ENCODE measurements at places on chromosomes 11 and 22.
A peak's percentile ranks its signal among the peaks of the same experiment; 100 is the strongest.

DNA sequence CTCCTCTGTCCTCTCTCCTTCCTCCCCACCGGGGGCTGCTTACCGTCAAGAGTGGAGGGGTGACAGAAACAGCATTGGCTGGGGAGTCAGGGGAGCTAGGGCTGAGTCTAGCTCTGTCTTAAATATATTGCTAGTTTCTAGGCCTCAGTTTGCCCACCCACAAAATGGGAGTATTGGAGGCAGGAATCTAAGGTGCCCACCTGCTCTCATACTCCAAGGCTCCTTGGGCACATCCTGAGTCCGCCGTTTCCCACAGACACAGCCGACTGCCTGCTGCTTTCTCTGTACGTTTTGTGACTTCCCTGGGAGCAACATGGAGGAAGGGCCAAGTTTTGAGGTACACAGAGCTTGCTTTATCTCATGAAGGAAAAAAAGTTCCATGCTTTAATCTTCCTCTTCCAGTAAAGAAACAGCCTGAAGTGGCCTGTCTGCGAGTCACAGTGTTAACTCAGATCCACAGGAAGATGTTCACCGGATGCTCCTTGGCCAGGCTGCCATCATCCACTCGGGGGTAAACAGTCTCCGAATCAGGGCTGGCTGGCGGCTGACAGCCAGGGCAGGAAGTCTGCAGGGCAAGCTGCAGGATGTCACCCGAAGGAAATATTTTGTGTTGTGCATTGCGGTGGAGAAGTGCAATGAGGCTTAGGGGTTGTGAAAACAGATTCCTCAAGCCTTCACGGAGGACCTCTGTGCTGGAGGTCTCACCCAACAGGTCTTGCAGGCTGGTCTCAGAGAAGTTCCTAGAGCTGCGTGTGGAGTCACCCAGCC lies 11.0 kb upstream of the CERK start:
- DNase-seq, result peak; percentile 52

GRCh38 chr11:33891714-33892327 lies at the start of gene LMO2:
LMO2 (minus strand) TSS chr11:33892076; CDS start chr11:33869716, 22,360 bp downstream.
- DNase-seq, result no peak

- no peak for DNase-seq
Observed at GRCh38 chr22:26139310-26139709, 30.0 kb upstream of the SEZ6L start.

GRCh38 chr11:72642884-72643522 lies 31.2 kb downstream of the PDE2A start:
- peak; percentile 39 for DNase-seq

DNA sequence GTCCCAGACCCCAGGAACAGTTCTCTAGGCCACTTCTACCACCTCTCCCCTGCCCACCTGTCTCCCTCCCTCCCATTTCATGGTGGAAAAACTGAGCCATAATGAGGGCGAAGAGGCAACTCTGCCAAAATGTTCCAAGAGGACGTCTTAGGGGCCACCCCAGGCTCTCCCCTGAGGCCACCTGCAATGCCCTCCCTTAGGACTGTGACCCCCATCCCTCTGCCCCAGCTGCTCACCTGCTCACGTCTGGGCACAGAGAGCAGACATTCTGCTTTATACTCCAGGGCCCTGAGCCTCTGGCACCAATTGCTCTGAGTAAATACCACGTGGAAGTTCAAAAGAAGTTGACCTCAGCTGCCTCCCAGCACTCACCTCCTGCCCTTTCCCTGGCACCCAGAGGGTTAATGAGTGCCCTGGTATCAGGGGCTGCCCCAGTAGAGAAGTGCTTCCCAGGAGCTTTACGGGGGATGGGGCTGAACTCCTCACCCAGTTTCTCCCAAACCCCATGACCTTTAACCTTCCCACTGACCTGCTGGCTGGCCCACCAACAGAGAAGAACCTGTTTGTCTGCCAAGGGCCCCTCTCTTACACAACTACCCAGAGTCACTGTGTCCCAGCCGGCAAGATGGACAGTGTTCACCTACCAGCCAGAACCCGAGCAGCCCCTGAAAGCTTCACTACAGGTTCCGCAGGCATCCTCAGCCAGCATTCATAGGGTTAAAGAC lies 627 bp upstream of the APOA5 start:
- no peak for DNase-seq

DNA sequence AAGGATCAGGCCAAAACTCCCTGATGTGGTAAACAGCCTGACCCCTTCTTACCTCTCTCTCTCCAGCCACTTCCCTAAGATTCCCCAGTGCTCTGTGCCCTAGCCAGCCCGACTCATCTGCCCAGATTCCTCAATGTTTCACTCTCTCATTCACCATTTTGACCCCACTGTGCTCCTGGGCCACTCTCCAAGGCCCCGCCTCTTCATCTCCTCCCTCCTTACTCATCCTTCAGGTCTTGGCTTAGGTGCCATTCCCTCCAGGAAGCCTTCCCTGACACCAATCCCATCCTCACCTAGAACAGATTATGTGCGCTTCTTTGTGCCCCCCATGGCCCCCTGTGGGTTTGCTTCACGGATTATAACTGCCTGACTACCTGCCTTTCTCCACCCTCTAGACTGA lies 13.2 kb downstream of the SLC43A3 start:
- no peak for DNase-seq

Data from activated CD8-positive, alpha-beta memory T cell treated with anti-CD3 and anti-CD28 coated beads for 1 hour (primary cell).